Activated CD8-positive, alpha-beta memory T cell treated with anti-CD3 and anti-CD28 coated beads, Interleukin-2, amount 50 U/mL, for 4 hours (primary cell): ENCODE measurements at places on chromosomes 6 and 20.

- no peak for DNase-seq
These were observed 156.8 kb upstream of the RALGAPA2 start for GRCh38 chr20:20869161-20869775.

DNA sequence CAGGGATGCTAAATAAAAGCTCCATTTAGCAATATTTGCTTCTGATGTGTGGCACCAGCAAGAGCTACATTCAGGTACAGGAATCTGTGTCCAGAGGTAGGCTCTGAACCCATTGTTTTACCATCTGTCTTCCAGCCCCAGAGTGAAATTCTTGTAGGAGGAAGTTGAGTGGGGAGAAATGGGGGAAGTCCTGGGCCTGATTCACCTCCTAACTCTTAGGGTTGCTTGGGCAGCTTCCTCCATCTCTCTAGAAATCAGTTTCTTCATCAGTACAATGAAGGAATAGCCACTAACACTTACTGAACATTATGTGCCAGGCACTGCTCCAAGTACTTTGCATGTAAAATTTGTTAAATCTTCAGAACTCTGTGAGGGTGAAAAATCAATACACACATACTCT, 35.1 kb upstream of the TSPYL1 start:
- no peak for DNase-seq

- no peak for DNase-seq
These were observed 2.5 kb downstream of the MYLK4 start for GRCh38 chr6:2748183-2748582.

DNA sequence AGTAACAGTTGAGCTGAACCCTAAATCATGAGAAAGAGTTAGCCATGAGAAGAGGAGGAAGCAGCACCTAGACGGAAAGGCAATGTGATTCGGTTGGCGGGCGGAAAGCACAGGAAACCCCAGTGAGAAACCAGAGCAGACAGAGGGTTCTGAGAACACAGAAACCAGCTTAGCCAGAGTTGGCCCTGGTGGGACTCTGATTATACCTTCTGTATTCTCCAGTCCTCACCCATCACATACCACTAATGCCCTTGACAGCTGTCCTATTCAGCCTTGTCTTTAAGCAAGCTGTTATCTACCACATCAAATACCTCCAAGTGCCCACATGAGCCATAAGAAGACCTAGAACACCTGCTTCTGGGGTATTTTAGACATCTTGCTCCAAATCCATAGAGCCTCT, 58.9 kb upstream of the LRRC1 start:
- no peak for DNase-seq

- no peak for DNase-seq
These were observed 47.4 kb upstream of the SRF start for GRCh38 chr6:43123461-43124314.

DNA sequence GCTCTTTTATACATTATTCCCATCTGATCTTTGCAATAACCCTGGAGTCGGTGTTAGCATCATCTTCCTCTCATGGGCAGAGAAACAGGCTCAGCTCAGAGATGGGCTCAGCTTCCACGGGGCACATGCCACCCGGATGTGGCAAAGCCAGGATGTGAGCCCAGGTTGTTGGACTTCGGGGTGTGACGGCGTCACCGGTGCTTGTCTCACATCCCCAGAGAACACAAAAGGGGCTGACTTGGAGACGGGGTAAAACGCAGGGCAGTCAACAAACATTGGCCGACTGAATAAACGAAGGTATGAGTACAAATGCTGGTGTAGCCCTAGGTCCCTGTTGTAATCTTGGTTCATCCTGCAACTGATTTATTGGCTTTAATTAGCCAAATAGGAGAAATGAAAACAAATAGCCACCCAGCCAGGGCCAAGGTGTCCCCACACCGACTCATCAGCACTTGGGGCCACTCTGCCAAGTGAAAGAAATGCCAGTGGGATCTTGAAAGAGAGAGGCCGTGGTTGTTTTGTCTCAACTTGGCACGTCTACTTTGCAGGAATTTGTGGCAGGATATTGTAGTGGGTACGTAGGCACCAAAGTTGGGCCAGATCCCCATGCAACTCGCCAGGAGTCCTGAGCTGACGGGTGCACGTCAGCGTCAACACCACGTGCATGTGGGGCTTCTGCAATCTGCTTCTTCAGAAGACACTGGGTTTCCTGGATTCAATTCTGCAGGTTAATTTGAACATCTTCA, 42.8 kb downstream of the APCDD1L start:
- DNase-seq, result no peak

DNA sequence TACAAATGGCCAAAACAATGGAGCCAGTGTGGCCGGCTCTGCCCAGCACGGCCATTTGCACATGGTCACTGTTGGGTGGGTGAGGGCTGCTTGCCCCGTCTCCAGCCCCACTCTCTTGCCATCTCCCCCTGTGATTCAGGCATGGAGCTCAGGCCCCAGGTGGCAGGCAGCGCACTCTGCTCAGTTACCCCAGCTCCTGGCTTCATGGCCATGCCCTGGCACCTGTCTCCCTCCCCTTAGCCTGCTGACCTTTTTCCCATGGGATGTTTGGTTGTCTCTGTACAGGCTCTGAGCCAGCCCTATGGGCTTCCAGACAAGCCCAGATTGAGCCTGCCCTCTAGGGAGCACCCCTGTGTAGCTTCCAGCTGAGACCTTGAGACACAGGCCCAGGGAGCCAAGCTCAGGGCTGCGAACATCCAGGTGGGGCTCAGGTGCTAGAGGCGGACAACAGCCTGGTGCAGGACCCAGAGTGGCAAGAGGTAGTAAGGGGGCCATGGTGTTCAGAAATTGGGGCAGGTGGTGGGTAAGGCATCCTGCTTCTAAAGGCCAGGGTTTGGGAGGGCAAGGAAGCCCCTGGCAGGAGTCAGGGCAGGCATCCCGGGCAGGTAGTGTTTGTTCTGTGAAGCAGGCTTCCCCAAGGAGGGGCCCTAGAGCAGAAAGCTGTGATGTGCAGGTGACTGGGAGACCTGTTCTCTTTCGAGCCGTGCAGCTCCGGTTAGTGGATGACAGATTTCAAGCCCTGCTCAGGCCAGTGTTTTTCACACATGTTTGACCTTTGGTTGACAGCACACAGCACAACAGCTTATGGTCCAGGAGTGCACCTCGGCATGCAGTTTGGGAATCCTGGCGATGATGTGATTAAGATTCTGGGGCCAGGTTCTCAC, 17.7 kb downstream of the SYNJ2 start:
- no peak for DNase-seq

- DNase-seq, result no peak
These were observed 123.1 kb upstream of the STXBP5 start for GRCh38 chr6:147081076-147081609.

- no peak for DNase-seq
These were observed 46.7 kb downstream of the RNF217 start for GRCh38 chr6:125008957-125009356.

GRCh38 chr6:149905371-149905910, 7.5 kb upstream of the RAET1E start:
- DNase-seq, result no peak

- DNase-seq, result no peak
These were observed 37.7 kb upstream of the RAB22A start for GRCh38 chr20:58271606-58272351.

DNA sequence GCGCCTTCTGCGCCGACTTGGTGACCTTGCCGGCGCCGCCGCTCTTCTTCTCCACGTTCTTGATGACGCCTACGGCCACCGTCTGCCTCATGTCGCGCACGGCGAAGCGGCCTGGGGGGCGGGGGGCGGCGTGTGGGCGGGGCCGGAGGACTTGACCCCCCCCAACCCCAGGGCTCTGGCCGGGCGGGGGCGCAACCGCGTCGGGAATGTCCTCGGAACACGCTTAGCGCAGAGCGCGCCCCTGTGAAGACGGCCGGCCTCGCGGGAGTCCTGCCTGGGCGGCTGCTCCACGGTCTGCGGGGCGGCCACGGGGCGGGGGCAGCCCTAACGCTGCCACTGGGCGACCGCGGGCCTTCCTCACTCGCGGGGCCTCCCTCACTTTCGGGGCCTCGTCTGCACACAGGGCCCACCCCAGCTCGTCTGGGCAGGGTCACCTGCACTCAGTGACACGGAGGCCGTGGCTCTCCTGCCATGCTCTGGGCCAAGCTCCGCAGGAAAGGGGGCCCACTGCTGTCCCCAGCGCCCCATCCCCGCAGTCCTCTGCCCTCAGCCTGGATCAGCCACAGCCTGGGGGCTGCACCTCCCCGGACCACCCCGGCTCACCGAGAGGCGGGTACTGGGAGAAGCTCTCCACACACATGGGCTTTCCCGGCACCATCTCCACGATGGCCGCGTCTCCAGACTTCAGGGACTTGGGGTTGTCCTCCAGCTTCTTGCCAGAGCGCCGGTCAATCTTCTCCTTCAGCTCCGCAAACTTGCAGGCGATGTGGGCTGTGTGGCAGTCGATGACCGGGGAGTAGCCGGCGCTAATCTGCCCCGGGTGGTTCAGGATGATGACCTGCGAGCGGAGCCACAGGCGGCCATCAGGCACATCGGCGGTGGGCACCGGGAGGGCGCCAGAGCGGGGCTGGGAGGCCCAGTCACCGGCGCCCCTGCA, 10.3 kb downstream of the EEF1A2 start:
- no peak for DNase-seq

DNA sequence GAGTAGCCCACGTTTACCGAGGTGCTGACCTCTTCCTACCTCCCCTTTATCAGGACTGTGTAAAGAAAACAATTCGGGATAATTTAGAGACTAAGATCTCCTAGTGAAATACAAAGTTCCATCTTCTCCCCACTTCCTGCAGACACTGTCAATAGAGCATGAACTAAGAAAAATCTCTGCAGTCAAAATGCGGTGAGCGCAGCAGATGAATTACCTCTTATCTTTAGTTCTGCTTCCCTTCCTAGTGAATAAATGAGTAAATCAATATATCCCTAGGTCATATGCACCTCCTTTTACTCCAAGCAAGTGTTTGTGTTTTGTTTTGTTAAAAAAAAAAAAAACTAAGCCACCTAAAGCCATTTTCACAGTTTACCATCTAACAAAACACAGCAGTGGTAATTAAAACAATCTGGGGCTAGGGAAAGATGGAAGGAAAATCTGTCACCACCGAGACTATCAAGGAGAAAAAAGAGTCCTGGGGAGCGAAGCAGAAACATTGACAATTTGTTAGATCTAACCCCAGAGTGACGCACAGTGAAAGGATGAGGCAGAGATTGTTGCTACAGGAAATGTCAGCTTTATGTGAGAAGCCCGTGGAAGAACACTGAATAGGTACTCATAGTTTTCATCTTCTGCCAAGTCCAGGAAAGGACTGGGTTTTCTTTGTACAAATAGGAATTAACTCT, 159.4 kb upstream of the SPTLC3 start:
- no peak for DNase-seq

DNA sequence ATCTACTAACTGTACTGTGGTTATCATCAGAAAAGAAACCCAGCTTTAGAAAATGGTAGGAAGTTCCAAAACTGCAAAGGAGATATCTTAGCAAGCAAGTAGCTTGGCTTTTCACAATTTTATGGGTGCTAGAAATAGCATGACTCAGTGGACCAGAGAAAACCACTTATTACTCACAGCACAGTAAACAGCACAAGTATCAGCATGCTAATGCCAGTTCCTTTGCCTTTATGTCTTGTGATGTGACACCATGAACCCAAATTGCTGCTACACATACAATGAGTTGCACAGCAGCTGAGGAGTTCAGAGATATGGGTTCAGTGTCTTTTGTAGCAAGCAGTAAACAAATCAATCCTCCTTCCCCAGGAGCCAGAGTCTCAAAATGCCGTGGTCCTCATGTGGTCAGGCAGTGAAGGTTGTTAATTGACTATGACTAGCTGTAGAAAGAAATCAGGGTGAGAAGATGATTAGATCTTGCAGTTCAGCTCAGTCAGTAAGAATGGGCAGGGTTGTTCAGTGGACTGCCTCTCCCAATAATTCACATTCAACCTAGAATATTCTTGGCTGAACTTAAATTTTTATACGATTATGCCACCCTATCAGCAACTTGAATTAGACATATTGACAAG, 73.3 kb downstream of the OPRM1 start:
- no peak for DNase-seq

DNA sequence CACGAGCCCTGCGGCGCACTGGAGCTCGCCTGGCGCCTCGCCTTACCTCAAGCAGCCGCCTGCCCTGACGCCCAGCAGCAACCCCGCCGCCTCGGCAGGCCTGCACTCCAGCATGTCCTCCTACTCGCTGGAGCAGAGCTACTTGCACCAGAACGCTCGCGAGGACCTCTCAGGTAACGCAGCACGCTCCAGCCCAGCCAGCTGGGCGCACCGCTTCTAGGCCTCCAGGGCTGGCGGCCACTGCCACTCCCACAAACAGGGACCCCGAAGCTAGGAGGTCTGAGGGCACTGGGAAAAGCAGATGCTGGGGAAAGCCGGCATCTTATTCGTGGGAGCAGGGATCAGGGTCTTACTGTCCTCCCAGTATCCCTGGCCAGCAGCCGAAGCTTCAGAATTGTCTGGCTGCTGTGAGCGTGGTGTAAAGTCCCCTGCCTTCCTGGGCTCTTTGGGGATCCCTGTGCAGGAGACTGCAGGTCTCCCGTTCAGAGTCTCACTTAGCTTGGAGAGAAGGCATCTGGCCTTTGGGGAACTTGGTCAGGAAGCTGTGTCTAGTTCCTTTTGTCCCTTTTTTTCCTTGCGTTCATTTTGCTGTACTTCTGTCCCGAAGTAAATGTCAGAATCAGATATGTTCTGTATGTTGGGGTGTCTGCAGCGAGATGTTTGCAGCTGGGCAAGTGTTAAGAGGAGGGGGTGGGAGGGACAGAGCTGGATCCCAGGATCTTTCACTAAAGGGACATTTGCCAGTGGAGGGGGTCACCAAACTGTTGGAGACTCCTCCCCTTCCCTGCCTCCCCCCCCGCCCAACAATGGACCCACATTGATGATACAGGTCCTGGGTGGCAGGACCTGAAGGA, 1.8 kb downstream of the FOXF2 start:
- DNase-seq, result no peak

- DNase-seq, result no peak
These were observed 53.1 kb downstream of the PSMG4 start for GRCh38 chr6:3311826-3312225.

- DNase-seq, result no peak
These were observed 97.3 kb upstream of the UST start for GRCh38 chr6:148649454-148649963.

DNA sequence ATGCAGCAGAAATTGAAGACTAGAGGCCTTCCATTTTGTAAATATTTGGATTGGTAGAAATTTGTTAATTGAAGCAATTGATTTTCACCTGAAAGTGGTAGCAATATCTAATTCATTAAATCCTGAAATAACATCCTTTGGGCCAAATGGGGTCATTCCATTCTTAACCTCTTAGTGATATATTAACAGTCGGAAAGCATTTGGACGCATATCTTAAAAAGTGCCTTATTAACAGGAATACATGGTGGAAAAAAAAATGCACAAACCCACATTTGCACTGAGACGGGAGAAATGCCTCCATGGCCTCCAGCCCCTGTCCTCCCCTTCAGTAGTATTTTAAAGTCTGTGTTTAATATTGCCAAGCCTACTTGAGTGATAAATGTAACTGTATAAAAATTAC, 205.5 kb downstream of the TFAP2B start:
- DNase-seq, result no peak
